ENCODE measurements at places on chromosomes 11 and 22.
A peak's percentile ranks its signal among the peaks of the same experiment; 100 is the strongest.

GRCh38 chr11:93842461-93842860, 8.0 kb downstream of the VSTM5 start:
- no peak for DNase-seq

DNA sequence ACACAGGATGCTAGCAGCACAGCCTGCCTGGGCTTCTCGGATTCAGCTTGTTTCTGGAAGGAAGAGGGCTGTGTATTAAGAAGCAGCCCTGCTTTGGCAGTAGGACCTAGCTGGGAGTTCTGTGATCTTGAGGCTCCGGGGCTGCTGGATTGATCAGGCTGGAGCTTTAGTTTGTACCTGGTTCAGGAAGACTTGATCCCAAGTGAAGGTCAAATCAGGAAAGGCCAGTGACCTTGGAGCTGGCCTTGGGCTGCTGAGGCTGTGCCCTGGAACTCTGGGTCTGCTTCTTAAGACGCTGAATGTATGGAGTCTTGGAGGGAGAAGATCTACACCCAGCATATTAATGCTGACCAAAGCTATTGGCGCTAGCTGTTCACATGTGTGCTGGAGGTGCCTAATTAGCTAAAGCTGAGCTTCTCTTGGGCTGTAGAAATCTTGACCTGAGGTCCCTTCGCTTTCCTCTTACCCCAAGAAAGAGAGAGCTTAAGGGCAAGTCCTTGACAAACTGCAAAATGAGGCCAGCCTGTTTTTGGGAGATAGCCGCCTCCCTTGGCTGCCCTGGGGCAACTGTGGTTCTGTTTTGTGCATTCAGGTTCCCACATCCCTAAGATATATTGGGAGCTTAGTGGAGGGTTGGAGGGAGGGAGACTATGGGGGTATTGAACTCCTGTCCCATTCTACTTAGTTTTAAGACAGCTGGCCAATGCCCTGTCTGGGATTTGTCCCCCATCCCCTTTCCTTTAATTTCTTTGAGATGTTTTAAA, 135.9 kb downstream of the DBX1 start:
- DNase-seq, result no peak

- no peak for DNase-seq
These were observed 562 bp downstream of the ZBED4 start for GRCh38 chr22:49853981-49854831.

- DNase-seq, result no peak
These were observed 5.4 kb downstream of the YIF1A start for GRCh38 chr11:66283461-66284105.

DNA sequence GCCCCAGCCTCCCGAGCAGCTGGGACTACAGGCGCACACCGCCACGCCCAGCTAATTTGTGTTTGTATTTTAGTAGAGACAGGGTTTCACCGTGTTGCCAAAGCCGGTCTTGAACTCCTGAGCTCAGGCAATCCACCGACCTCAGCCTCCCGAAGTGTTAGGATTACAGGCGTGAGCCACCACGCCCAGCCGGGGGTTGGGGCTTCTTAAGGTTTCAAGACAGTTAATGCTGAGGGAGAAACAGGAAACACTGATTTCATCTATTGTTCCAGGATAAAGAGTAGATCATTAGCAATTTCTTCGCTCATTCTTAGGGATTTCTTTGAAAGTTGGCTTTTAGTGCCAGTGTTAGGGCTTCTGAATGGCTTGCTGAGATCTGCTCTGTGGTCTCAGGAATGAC, 21.2 kb upstream of the CLMP start:
- no peak for DNase-seq

GRCh38 chr11:20360650-20361049, 2.9 kb upstream of the HTATIP2 start:
- no peak for DNase-seq

GRCh38 chr11:73784080-73784634, 3.5 kb upstream of the MRPL48 start:
- DNase-seq, result peak; percentile 70

- DNase-seq, result no peak
These were observed 50.7 kb upstream of the RAPSN start for GRCh38 chr11:47499614-47500013.

DNA sequence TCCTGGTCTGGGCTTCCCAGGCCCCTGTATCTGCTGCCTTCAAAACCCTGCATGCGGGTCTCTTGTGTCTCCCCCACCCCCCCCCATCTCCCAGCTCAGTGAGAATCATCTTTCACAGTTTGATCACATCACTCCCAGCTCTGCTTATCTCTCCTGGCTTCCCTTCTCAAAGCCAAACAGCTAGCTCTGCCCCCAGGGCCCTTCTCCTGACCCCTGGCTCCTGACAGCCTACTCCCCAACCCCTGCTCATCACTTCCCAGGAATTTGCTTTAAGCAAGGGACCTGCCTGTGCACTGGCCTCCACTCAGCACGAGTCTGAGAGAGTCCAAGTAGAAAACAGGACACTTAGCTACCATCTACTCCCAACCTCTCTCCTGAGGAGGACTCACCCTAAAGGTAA, 342.7 kb downstream of the TENM4 start:
- no peak for DNase-seq

DNA sequence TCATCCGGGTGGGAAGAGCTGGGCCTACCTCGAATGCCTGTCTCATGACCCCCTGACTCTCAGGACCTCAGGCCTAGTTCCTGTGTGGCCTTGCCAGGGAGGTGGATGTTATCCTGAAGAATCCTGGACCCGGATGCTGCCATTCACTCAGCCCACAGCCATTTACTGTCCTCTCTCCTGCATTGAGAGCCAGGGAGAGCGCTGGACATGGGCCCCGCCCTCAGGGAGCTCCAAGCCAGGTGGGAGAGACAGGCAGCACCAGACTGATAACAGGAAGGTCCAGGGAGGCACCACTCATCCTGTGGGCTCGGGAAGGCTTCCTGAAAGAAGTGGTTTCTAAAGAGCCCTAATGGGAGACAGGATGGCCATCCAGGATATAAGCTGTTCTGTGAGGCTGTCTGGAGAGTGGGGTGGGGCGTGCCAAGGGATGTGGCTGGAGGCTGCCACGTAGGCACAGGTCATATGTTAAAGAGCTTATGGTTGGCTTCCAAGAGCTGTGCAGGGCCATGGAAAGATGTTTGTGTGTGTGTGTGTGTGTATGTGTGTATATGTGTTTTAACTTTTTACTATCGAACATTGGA, 8.6 kb downstream of the SERPINH1 start:
- no peak for DNase-seq

DNA sequence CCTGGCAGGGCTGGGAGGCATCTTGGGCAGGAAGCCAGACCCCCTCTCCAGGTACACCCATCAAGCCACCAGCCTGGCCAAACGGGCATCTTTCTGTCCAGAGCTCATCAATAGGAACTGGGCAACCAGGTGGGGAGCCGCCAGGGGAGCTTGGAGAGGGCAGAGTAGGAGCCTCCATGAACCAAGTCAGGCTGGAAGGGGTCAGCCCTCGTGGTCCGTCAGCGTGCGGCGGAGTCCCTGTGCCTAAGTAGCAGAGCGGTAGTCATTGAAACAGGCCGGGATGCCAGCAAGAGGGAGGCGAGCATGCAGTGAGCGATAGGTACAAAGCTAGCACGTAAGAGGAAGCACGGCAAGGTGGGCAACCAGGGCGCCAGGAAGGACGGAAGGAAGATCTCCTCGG, 1.7 kb downstream of the RTL6 start:
- DNase-seq, result no peak

DNA sequence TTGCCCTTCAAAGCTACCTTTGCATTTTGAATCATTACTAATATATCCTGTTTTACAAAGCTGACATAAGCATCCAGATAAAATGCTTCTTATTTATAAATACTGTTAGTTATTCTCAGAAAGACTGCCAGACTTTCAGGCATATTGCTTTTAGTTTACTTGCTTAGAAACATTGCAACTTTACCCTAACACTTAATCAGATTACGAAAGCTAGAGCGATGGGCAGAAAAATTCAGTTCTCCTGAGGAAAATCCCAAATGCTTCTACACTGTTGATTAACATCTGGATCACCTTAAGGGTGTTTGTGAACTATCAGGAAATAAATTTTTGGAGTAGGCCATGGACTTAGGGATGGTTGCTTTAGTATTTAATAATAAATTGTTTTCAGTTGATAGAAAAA, 289.7 kb upstream of the MPPED2 start:
- DNase-seq, result no peak

Data from NCI-H510A treated with DMSO at 0.1 percent for 48 hours (cell line).